A549 treated with AZD2906 at 1 μM for 4 hours (cell line): ENCODE measurements at places on chromosomes 3 and 15. TPM values are rescaled to one million over a fixed set of nuclear protein-coding genes. Genes with fewer than 3 reads are reported as not detected.

Gene DNAH12
- 0.08 to 0.16 TPM (median 0.08 TPM) in 4 of 5 replicates, not detected in the other for total RNA-seq

Gene ADGRG7
- total RNA-seq: not detected in 5 replicates

Gene CCDC71
- 12.1 to 16.0 TPM (median 14.4 TPM) in 5 replicates for total RNA-seq

Gene GOLGA6A
- 0.07 to 0.15 TPM (median 0.11 TPM) in 5 replicates for total RNA-seq

Gene RBM6
- 22.2 to 25.2 TPM (median 23.7 TPM) in 5 replicates for total RNA-seq

Gene PBRM1
- total RNA-seq: 11.4 to 15.4 TPM (median 13.3 TPM) in 5 replicates

Gene ADAMTS17
- total RNA-seq: 0.13 to 0.42 TPM (median 0.16 TPM) in 5 replicates

Gene OXSR1
- 27.8 to 41.2 TPM (median 35.3 TPM) in 5 replicates for total RNA-seq

Gene NMNAT3
- 1.0 to 1.7 TPM (median 1.2 TPM) in 5 replicates for total RNA-seq

Gene GOLGA6B
- total RNA-seq: 0.06 TPM in 1 of 5 replicates, not detected in the others

Gene CFAP100
- not detected in 5 replicates for total RNA-seq

Gene ITPR1
- 3.1 to 6.0 TPM (median 4.2 TPM) in 5 replicates for total RNA-seq

Gene CPB1
- total RNA-seq: not detected in 5 replicates

Gene DISP2
- total RNA-seq: 1.00 to 2.5 TPM (median 1.8 TPM) in 5 replicates

Gene LOXL1
- total RNA-seq: 0.52 to 1.0 TPM (median 0.70 TPM) in 5 replicates

Gene LRRC31
- total RNA-seq: not detected in 5 replicates

Gene CCNB2
- total RNA-seq: 87.6 to 104 TPM (median 91.9 TPM) in 5 replicates

Gene CHRD
- 0.11 to 0.36 TPM (median 0.23 TPM) in 5 replicates for total RNA-seq
